Renal pelvis (tissue), 12 donors: ENCODE measurements at places on chromosomes 7 and 10. TPM values are rescaled to one million over a fixed set of nuclear protein-coding genes. Genes with fewer than 3 reads are reported as not detected.

The SUN1 gene
- polyA plus RNA-seq = 122 TPM

The GALNT17 gene
- 3.5 TPM for polyA plus RNA-seq

The FKBP6 gene
- 0.28 TPM for polyA plus RNA-seq

The PLCE1 gene
- 29.4 TPM for polyA plus RNA-seq

The CPVL gene
- 73.9 TPM for polyA plus RNA-seq

The SOSTDC1 gene
- 42.7 TPM for polyA plus RNA-seq

The BBIP1 gene
- polyA plus RNA-seq = 59.5 TPM

The C1GALT1 gene
- 54.2 TPM for polyA plus RNA-seq

The CHRM2 gene
- 2.4 TPM for polyA plus RNA-seq

The LIPK gene
- not detected for polyA plus RNA-seq

The WASHC2C gene
- polyA plus RNA-seq = 73.9 TPM

DNA sequence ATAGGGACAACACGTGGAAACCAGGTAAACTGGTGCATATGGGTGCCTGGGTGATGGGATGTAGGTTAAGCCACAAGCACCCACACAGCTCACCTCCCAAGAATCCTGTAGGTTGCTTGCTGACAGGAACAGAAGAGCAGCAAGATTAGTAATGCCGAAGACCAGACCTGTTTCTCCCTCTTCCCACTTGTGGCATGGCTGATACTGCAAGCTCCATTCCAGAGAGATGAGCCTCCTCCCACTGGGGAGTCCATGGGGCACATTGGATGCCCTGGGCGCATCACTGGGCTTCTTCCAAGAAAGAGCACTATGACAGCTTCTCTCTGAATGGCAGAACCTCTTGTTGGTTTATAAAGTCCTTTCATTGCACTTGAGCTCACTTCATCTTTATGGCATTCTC, 44.4 kb upstream of the LOXL4 start:
- no peak for DNase-seq

- DNase-seq = no peak
Measured at GRCh38 chr10:24720096-24720495, 3.6 kb downstream of the ARHGAP21 start.

DNA sequence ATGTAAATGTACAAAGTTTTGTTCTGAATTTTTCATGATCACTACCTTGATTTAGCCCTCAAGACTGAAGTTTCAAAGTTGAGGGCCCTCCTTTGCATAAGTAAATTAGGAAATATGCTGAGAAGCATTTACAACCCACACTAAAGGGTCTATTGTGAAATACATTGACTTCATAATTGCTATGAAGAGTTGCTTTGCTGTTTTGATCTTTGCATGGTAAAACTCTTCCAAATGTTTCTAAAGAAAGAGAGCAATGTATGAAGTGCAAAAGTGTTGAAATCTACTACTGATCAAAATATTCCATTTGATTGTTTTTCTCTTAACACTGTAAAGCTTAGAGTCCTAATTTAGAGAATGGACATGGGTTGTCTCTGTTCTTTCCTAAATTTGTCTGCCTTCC, 77.2 kb downstream of the C7orf25 start:
- DNase-seq = no peak

DNA sequence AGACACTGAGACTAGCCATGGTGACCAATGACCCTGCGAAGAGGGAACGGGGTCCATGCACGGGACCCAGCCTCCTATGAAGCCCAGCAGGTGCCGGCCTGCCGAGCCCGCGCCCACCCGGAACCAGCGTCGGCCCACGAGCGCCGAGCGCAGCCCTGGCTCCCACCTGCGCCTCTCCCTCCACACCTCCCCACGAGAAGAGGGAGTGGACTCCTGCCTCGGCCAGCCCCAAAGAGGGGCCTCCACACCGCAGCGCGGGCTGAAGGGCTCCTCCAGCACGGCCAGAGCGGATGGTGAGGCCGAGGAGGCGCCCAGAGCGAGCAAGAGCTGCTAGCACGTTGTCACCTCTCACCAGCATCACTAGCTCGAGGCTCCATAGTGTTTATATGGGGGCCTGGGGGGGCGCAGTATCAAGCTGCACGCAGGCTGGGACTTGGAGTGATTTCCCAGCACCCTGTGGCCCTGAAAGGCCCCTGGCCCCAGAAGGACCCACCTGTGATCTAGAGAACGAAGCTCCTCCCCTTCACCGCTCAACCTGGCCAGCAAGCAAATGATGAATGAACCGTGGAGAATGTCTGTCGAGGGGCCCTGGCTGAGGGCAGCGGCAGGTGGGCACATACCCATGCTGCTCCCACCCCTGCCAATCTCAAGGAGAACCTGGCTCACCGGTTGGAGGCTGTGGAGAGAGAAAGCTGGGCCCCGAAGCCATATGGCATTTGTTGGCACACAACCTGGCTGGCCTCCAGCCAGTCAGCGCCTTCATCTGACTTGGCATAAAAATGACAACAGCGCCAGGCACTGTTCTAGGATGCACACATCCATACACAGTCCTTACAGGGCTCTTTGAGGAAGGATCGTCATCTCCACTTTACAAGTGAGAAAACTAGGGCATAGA, 30.7 kb downstream of the GHRHR start:
- DNase-seq = no peak

DNA sequence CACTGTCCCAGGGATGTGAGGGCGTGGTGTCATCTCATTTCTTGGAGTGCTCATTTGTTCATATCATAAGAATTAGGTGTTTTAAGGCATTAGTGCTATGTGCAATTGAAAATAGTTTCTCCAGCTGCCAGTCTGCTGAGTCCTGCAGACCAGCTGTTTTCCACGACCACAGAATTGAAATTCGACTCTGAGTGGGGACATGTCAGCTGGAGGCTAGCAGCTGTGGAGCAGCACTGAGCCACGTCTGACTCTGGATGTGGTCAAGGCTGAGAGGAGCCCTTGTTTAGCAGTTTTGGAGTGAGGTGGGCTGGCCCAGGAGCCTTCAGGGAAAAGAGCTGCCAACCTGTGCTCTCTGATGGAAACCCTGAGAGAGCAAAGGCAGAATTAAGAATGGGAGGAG, 156.3 kb upstream of the GRB10 start:
- DNase-seq = no peak

- no peak for DNase-seq
Measured at GRCh38 chr7:139004321-139005090, 23.3 kb upstream of the KIAA1549 start.

- no peak for DNase-seq
Measured at GRCh38 chr10:102159051-102159597, 6.9 kb downstream of the NOLC1 start.

DNA sequence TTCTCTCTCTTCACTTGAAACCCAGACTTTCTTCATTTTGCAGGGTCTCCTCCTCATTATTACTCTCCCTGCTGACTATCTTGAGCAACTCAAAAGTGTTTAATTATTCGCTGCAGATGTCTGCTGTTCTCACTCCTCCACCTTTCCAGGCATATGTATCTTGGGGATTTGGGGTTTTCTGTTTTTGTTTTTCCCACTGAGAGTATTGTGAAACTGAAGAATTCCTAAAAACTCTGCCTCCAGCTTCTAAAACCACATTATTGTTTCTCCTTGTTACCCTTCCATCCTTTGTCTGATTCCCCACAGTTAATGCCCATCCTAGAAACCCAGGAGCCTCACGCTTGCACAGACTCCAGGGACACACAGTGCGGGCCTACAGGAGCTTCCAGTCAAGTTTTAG, 51.3 kb downstream of the WNT2 start:
- DNase-seq = no peak

DNA sequence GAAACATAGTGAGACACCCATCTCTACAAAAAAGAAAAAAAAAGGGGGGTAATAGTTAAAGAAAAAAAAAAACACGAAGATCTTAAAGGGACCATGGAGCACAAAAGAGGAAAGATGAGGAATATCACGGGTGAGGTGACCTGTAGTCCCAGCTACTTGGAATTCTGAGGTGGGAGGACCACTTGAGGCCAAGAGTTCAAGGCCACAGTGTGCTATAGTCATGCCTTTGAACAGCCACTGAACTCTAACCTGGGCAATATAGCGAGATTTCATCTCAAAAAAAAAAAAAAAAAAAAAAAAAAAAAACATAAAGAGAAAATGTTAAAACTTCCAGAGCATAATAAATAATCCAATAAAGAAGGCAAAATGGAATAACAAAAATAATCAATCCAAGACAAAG, 23.6 kb downstream of the AKR1D1 start:
- no peak for DNase-seq

GRCh38 chr7:70466725-70467364, 665.1 kb upstream of the GALNT17 start:
- DNase-seq = no peak

DNA sequence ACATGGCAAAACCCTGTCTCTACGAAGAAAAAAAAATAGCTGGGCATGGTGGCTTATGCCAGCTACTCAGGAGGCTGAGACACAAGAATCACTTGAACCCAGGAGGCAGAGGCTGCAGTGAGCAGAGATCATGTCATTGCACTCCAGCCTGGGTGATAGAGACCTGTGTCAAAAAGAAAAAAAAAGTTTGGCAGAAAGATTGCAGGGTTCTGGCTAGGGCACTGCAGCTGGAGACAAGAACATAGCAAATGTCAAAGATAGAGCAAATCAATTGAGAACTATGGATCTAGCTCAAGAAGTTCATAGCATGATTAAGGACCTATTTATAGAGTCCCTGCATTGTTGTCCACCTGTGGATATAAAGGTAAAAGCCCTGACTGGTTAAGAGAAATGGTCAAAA, 79.5 kb downstream of the CACNA2D1 start:
- DNase-seq = no peak

DNA sequence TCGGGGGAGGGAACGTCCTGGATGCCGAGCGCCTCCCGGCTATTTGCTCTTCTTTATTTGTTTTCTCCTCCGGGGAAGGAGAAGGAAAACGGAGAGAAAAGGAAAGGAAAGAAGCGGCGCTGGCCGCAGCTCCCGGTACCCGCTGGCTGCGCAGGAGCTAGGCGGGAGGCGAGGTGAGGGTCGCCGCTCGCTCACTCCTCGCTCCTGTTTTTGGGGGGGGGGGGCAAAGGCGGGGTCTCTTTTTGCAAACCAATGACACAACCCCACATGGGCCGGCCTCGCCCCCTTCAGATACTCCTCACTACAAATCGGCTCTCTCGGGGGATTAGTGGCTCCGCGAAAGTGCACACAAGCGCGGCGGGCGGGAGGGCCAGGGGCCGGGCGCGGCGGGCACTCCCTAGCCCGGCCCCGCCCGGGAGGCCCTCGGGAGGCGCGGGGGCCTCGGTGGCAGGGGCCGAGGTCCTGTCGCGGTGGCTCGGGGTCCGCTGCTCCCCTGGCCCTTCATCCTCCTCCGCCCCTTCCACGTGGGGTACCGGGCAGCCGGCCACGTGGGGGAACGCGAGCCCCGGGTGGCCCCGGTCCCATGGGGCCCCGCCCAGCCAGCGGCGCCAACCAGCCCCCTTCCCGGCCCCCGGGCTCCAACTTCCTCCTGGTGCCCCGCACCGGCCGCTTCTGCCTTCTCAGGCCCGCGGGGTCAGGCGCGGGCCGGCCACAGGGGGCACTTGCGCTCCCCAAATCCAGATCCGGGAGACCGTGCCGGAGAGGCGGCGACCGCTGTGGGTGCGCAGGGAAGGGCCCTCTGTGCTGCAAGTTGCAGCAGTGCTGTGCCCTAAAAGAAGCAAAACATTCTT, 718 bp upstream of the CTBP2 start:
- peak; percentile 90 for DNase-seq

DNA sequence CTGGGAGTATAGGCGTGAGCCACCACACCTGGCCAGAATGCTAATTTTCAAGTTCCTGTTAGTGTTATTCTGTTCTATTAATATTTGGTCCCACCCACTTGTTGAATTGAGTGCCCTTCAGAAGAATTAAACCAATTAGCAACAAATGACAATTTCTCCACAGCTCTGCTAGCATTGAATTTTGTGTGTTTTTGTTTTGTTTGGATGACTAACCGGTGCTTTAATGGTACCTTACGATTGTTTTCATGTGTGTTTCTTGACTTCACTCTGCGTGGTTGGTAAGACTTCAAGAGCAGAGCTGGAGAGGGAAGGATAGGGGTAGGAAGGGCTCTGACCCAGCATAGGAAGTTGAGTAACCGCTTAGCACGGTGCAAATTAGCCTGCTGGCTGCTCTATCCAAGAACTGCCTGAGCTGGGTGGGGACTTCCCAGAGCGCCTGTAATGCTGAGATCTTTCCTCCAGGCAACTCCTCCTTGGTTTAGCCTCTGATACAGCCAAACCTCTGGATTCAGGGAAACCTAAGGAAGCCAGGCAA, 4.6 kb downstream of the ARPC1B start:
- no peak for DNase-seq

DNA sequence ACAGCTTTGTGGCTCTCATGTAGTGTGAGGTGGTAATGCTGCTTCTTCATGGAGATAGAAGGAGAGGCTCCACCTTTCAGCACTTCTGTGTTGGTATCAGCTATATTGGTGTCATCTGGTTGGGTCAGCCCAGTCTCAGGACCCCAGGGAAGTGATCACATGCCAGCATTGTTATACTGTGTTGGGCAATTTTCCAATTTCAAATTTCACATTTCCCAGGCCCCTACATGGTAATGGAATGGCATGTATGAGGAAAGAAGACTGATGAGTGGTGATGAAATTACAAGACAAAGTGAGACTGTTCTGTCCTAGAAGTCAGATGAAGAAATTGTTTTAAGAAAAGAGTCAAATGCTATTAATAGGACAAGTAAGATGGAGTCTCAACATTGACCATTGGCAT, 3.7 kb upstream of the AKR1C3 start:
- no peak for DNase-seq

DNA sequence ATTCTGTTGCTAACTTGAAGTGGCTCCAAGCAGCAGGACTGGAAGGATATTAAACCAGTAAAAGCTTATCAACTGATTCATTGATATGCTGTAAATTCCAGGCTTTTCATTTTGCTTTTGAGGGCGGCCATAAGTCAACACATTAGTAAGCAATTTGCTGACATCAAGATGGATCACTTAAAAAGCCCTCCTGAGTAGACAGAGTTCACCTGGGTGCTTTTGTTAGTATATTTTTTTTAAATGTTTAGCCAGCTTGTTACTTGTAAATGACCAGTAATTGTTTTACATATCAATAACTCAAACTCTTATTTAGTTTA, 26.5 kb downstream of the RNF32 start:
- DNase-seq = no peak

DNA sequence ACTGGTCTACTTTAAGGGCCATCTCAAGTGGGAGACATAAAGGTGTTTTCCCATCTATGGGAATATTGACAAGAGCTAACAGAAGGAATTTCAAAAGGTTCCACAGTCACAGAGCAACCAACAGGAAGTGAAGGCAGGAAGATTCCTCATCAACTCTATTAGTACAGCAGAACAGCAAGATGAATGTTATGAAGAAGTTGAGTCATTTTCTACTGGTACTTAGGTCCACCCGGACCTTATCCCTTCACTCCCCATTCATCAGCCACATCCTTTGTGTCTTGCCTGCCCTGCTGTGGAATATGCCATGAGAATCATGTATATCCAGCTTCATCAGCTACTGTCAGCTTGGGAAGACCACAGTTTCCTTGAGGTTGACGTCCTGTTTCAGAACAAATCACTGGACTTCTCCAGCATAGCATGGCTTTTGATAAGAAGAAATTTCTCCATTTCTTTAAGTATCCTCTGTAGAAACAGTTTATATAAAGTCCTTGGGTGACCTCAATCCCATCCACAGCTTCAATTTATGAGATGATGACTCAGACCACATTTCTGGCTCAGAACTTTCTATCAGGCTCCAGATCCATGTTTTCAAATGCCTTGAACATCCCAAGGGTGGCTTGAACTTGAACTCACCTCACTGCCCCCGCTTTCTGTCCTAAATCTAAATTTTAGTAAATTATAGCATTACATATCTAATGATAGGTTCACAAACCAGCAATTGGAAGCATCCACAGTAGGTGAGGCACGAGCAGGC, 84.9 kb upstream of the AGK start:
- no peak for DNase-seq

- no peak for DNase-seq
Measured at GRCh38 chr7:128408709-128409595, 830 bp downstream of the IMPDH1 start.
